ENCODE measurements at places on chromosomes 16 and 17.

DNA sequence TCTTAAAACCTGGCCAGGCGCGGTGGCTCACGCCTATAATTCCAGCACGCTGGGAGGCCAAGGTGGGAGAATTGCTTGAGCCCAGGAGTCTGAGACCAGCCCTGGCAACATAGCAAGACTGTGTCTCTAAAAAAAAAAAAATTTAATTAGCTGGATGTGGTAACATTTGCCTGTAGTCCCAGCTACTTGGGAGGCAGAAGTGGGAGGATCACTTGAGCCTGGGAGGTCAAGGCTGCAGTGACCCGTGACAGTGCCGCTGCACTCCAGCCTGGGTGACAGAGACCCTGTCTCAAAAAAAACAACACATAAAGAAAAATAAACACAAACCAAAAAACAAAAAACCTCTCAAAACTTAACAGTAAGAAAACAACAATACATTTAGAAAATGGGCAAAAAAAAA, 106.3 kb downstream of the SMG6 start:
- no peak for DNase-seq

- DNase-seq = peak; percentile 4
These were observed 262.2 kb upstream of the PMFBP1 start for GRCh38 chr16:72434159-72434558.

GRCh38 chr16:1645914-1646525, 32.1 kb upstream of the JPT2 start:
- no peak for DNase-seq

GRCh38 chr17:30203471-30203981, 32.0 kb downstream of the SLC6A4 start:
- DNase-seq = no peak

GRCh38 chr16:69922200-69922599, 28.9 kb upstream of the CLEC18A start:
- DNase-seq = no peak

GRCh38 chr17:5050278-5050677, 15.1 kb upstream of the SLC52A1 start:
- no peak for DNase-seq

GRCh38 chr16:75197522-75198134, 9.3 kb downstream of the CTRB2 start:
- no peak for DNase-seq

DNA sequence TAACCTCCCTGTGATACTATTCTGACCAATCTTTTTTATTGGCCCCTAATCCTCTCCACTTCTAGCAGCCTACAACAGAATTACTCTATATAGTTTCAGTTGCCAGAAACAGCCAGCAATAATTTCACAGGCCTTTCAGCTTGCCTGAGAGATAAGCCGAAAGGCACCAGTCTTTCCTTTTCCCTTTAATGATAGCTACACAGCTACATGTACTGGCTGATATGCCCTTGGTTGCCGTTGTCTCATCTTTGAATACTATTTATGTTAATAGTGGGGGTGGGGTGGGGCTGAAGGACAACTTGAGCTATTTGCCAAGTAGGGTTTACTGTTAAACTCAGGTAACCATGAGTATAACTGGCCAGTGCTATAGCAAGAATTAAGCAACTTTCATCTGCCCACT, 35.8 kb upstream of the RASL10B start:
- no peak for DNase-seq

- DNase-seq = no peak
These were observed 26.2 kb upstream of the SLC5A11 start for GRCh38 chr16:24819462-24820040.

DNA sequence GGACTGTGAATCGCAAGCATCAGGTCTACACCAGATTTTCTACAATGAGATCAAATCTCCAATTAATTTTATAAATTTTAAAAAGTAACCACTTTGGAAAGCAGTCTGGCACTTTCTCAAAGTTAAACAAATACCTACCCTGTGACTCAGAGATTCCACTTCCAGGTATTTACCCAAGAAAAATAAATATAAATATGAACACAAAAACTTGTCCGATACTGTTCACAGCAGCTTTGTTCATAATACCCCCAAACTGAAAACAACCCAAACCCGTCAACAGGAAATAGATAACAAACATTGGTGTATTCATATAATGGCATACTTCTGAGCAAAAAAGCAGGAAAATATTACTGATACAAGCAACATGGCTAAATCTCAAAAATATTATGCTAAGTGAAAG, 12.1 kb downstream of the ZDHHC7 start:
- DNase-seq = no peak

GRCh38 chr17:82627405-82627804, 20.8 kb downstream of the WDR45B start:
- DNase-seq = no peak

DNA sequence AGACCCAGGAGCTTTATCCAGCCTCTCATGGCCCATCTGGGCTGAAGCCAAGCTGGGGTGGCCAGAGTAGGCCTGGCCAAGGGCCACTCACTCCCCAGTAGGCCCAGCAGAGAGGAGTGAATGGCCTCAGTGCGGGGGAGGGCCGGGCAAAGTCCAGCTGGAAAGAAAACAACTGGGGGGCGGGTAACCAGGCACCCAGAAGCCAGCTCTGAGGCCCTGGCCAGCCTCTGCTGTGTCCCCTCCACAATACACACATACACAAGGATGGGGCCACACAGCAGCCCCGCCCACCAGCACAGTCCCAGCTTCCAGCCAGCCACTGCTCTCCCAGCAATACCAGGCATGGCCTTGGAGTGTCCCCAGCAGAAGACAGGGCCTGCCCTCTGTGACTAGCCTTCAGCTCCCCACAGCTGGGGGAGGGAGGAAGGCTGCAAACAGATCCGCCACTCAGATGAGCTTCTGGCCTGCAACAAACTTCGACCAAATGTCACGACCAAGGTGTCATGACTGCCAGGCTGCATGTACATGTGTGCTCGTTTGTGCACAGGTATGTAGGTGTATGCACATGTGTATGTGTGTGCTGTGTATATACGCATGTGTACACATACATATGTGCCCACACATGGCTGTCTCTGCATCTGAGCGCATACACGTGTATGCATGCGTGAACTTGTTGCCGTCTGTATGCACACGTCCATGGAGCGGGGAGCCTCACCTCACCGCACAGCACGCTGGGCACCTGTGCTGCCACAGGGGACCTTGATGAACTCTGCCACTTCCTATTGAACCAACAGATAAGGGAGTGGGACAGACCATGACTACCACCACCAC, 5.0 kb downstream of the CARHSP1 start:
- DNase-seq = no peak

DNA sequence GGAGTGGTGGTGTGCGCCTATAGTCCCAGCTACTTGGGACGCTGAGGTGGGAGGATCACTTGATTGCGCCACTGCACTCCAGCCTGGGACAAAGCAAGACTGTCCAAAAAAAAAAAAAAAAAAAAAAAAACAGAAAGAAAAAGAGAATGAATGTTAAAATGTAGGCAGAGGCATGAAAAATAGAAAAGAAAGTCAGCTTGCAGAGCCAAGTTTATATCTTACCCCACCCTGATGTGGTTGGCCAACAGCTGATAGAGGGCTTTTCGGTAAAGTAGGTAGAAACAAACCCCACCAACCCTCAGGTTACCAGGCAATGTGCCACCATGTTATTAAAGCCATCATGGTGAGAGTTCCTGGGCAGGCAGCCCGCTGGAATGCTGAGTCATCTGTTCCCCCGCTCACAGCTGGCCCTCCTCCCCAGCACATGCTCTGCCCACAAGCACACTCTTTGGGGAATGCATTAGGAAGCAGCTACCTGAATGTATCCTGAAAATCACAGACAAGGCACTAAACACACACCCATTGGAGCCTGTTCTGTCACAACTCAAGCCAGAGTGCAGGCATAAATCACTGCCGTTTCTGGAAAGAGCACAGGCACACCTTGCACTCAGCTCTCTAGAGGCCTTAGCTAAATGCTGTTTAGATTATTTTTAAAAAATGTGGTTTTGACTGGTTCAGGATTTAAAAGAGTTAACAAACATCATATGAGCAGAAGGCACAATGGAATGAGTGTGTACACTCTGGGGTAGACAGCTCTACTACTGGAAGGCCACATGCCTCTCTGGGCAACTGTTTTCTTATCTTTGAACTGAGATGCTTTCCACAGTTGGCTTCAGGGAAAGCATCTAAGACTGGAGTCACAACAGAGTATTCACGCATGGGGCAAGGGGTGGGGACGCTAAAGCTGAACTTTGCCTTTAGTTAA, 128.5 kb downstream of the PARN start:
- peak; percentile 70 for DNase-seq

- DNase-seq = no peak
These were observed 9.1 kb downstream of the TUBG1 start for GRCh38 chr17:42618442-42619150.
